ENCODE measurements at places on chromosomes 2 and 18.

DNA sequence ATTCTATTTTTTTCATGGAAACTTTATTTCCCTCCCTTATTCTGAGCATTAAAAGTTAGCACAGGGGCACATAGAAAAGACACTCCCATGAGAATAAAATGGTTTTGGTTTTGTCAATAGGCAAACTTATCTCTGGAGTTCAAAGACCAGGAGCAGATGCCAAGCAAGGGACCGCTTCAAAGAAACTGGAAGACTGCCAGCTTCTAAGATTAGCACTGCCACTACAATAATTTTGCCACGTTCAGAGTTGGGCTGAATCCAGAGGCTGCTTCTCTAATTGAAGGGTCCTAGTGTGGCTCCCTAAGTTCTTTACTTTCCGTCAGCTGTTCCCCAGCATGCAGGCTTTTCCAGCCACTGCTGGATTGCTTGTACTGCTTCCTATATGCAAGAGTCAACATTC is 681.0 kb upstream of the GCFC2 start:
- DNase-seq: no peak

- no peak for DNase-seq
Measured at GRCh38 chr2:70510313-70510712, 43.3 kb downstream of the TGFA start.

DNA sequence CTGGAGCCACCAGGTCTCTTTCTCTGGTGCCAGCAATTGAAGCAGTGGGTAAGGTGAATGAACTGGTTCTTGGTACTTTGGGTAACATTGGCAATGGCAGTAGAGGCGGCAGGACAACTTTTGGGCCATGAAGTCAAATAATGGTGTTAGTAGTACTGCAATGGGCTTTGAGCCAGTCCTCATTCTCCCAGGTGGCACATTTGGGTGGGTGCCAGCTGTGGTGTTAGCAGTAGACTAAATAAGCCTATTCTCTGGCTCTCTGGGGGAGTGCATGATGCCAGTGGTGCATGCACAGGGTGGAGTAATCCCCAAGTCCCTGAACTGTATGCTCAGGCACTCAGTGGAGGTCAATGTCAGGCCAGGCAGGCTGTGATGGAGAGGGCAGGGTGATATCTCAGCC is 120.2 kb upstream of the LRRTM4 start:
- DNase-seq: no peak

- no peak for DNase-seq
Measured at GRCh38 chr18:31206787-31207381, 44.2 kb upstream of the DSC1 start.

DNA sequence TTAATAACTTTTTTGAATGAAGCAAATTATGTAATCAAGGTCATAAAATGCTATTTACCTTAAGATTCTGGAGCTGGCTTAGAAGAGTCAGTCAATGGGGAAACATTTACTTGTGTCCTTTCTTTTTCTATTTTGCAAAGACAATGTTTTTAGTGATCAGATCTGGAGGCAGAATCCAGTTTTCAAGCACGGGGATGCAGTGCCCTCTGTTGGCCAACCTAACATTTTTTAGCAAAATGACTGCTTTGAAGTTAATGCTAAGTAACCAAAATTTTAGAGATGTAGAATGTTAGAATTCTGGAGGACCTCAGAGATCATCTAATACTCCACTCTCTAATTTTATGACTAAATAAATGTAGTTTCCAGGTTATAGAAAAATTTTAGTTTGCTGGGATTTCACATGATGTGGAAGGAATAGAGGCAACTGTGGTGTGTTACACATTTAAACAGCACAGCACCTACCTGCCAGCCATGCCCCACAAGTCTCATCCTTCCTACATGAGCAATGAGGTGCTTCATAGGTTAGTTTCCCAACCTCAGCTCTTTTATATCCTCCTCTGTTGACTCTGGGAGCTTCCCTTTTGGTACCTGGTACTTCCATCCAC is 23.6 kb upstream of the SLC9A4 start:
- DNase-seq: no peak

- DNase-seq: no peak
Measured at GRCh38 chr2:107592280-107592624, 234.4 kb upstream of the RGPD4 start.

All from AG09319 (cell line).